Stimulated activated CD8-positive, alpha-beta memory T cell treated with anti-CD3 and anti-CD28 coated beads, Interleukin-15, amount 100 ng/mL, for 4 hours (primary cell): ENCODE measurements at places on chromosomes 2 and 18.

DNA sequence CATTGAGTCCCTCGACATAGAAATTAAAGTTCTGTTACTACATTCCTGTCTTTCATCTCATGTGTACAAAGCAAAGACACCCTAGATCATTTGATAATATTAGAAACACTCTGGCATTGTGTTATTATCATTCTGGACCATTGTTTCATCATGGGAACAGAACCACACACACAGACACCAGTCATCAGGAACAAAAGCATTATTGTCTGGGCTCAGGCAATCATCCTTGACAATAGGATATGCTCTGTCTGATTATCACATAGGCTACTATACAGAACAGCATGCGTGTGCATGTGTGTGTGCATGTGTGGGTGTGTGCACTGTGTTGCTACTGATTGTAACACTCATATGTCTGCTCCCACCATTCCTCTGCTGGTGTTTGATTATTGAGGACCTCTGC is 242.5 kb downstream of the SH3BP4 start:
- no peak for DNase-seq

DNA sequence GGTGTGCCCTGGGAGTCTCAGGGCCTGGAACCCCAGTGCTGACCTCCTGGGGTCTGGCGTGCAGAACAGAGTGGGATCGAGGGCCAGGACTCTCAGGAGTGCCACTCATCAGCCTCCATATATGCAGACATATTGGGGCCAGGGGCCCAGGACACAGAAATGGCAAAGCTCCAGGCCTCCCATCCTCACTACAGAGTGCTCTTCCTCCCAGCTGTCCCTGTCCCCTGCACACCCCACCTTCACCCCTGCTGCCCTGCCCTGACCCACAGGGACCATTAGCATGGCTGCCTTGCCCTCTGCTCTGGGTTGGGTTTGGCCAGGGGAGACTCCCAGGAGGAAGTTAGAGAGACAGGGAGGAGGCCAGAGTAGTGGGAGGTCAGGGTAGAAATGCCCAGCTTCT is 2.8 kb downstream of the TEX51 start:
- no peak for DNase-seq

DNA sequence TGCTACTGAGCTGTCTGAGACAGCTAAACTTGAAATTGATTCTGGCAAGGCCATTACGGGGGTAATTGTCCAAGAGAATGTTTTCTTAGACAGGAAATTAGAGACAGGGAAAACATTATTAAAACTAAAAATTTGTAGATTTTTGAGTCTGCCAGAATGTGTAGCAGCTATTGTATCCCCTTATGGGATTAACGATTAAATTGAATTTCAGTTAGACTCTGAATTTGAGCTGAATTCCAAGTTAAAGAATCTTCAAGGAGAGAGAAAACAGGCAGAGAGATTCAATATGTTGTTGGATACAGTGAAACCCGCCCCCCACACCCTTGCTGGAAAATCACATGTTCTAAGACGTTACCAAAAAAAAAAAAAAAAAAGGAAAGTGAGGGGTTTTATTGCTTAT is 32.7 kb upstream of the CCDC68 start:
- no peak for DNase-seq

DNA sequence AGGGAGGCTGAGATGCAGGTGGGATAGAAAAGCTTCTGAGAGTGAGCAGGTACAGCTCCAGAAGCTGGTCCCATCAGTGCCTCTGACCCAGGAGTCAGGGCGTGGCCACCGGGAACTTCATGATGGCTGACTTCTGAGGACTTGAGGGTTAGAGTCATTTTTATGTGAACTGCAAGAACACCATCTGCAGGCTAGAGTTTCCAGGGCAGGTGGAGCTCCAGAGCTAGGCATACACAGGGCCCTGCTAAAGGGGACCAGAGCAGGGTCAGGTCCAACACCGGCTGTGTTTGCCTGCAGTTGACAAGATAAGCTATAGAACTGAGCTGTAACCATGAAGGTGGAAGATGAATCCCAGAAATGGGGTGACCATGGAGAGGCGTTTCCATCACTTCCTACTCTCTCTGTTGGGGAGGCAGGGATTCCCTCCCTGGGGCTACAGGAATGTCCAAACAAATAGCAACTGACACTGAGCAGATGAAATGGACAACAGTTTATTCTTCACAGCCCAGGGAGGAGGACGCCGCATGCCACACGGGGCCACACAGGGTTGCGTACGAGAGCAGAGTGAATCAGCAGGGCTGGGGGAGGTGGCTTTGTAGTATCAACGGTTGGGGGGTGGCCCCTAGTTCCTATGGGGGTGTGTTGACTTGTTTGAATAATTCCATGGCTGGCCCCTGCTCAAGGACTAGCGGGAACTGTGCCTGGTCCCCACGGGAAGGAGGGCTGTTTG is 77.6 kb upstream of the ZNF516 start:
- DNase-seq: no peak

- no peak for DNase-seq
Observed at GRCh38 chr2:4420032-4420431, 716.7 kb downstream of the DCDC2C start.

DNA sequence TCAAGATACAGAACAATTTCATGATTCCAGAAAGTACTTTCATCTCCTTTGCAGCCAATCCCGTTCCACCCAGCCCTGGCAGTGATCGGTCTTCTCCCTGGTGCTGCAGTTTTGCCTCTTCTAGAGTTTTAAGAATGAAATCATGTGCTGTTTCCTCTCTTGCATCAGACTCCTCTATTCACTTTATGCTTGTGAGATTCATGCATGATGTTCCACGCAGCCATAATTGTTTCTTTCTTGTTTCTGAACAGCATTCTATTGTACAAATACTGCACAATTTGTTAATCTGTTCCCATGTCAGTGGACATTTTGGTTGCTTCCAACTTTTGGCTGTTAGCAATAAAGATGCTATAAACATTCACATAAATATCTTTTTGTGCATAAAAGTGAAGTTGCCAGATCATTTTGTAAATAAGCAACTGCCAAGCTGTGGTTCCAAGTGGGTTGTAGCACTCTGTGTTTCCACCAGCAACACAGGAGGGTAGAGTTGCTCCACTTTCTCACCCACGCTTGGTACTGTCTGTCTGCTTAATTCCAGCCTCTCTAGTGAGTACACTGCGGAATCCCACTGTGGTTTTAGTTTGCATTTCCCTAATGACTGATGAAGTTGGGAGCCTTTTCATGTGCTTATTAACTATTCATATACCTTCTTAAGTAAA is 104.5 kb downstream of the TWIST2 start:
- no peak for DNase-seq

- no peak for DNase-seq
Observed at GRCh38 chr2:84631047-84631446, 114.7 kb downstream of the DNAH6 start.

GRCh38 chr18:68843473-68844089 is 45.7 kb downstream of the CCDC102B start:
- no peak for DNase-seq

GRCh38 chr2:33791625-33792024 is 192.5 kb upstream of the FAM98A start:
- no peak for DNase-seq

GRCh38 chr2:45910473-45911060 is 259.1 kb downstream of the PRKCE start:
- no peak for DNase-seq

- DNase-seq: no peak
Observed at GRCh38 chr2:238059505-238059904, 1.3 kb upstream of the SCLY start.
